ENCODE measurements at places on chromosomes 13 and 19.

DNA sequence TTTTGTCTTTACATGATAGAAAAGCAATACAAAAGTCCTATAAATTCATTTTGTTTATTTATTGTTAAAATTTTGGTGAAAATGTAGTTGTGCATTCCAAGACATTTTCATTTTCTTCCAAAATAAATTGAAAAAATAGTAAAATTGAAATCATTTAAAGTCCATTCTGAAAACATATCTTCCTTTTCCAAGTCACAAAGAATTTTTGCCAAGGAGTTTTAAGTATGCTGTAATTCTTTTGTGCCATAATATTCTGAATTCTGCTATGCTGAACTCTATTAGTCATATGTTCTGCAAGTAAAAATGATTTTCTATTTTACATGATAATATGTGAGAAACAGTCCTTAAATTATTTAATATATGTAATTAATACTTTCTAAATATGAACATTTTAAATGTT lies 879.6 kb upstream of the SLC10A2 start:
- DNase-seq: no peak

DNA sequence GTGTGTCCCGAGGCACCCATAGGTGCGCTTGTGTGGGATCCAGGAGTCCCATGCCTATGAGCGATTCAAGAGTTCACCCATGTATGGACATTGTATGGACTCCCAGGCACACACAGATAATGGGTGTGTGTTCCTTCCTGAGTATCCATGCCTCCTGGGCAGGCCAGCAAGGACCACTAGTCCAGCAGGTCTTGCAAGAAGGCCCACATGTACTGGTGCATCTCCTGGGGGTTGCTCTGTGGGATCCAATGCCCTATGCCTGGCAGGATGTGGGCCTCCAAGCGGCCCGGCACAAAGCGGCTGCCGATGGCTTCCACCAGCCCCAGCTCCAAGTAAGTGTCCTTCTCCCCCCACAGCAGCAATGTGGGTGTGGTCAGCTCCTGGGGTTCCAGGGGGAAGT lies 5.0 kb downstream of the EPHX3 start:
- DNase-seq: no peak

DNA sequence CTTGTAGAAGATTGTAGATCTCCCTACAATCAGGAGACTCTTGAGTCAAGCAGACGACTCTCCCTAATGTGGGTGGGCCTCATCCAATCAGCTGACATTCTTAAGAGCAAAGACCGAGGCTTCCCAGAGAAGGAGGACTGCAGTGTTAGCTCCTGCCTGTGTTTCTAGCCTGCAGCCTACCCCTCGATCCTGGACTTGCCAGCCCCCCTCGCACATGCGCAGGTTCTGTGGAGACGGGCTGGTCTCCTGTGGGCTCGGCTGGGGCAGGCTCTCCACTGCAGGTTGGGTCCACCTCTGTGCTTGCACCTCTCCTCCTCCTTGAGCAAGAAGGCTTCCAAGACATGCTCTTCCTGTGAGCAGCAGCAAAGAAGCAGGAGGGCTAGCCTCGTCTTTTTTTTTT lies 185.2 kb upstream of the SOX1 start:
- DNase-seq: no peak

GRCh38 chr19:40081411-40081810 lies 9.3 kb downstream of the ZNF780A start:
- peak; percentile 67 for DNase-seq

- no peak for DNase-seq
Measured at GRCh38 chr13:43861863-43862262, 17.7 kb downstream of the CCDC122 start.

DNA sequence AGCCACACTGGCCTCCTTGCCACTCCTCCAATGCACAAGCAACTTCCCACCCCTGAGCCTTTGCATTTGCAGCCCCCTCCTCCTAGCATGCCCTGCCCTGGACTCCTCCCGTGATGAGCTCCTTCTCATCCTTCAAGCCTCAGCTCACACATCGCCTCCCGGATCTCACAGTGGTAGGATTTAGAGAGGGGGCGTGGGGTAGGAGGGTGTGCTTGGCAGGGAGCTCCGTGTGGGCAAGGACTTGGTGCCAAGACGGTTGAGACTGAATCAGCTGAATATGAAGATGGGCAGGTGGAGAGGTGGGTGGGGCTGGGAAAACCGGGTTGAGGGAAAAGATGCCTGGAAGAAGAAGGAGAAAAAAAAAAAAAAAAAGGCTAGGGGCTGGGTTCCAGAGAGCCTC lies 48.4 kb upstream of the ZNRF4 start:
- no peak for DNase-seq

DNA sequence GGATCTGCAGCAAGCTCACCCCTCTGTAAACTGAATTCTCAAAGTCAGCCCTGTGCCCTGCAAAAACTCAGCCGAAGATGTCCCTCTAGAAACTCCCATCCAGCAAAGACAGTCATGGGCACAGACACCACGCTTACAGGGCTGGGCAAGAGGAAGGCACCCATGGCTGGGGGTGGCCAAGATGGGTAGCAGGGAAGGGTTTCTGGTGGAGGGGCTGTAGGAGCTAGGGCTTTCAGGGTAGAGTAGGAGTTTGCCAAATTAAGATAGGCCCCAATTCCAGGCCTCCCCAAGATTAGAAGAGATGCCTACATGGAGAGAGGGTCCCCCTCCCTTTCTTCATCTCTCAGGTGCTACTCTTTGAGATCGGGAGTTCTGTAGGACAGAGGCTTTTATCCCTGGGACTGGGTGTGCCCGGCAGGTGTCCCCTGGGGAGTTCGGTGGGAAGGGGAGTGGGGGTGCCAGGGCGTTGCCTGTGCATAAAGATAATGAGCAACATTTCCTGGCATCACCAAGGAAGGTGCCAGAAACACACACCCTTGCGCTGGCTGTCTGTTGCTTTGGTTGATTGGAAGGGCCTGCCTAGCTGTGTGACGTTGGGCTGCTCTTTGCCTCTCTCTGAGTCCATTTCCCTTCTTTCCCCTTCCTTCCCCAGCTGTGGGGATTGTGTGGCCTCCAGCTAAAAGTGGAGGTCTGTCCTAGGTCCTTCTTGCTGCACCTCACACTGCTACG lies 9.4 kb downstream of the NRTN start:
- no peak for DNase-seq

DNA sequence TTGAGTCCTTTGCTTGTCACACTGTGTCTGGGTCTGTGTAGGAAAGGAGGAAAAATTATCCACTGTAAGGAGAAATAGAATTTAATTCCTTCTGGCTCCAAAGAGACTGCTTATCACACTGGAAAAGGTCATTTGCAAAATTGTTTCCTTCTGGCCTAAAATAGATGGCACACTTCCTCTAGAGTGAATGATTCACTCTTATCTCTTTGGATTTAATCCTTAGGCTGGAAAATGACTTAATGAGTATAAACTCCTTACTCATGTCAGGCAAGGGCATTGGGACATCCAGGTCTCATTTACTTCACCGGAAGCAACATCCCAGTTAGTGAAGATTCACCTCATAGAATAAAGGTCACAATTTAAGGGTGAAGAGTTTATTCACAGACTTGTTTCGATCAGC lies 293.6 kb downstream of the OXGR1 start:
- no peak for DNase-seq

DNA sequence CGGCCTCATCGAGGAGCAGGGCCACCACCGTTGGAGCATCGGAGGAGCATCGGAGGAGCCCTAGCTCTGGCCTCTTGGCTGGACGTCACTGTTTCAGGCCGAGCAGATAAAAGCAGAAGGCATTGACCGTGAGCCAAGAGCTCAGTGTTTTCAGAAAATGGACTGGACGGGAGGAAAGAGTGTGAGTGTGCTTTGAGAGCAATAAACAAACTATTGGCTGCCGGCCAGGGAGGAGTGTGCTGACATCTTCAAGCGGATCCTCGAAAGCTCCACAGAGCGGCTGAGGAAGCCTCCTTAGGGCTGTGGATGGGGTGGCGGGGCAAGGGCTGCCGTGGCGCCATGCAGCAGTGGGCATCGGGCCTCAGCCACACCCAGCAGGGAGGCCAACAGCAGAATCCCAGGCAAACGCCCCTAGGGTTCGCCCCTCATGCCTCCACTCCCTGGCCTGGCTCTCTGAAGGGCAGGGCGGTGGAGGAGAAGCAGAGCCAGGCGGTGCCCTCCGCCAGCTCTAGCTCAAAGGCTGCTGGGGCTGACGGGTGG lies 41.8 kb downstream of the IRS2 start:
- no peak for DNase-seq

- no peak for DNase-seq
Measured at GRCh38 chr13:53241891-53242348, 213.3 kb downstream of the OLFM4 start.

GRCh38 chr19:55387736-55388497 lies 2.2 kb downstream of the RPL28 start:
- no peak for DNase-seq

DNA sequence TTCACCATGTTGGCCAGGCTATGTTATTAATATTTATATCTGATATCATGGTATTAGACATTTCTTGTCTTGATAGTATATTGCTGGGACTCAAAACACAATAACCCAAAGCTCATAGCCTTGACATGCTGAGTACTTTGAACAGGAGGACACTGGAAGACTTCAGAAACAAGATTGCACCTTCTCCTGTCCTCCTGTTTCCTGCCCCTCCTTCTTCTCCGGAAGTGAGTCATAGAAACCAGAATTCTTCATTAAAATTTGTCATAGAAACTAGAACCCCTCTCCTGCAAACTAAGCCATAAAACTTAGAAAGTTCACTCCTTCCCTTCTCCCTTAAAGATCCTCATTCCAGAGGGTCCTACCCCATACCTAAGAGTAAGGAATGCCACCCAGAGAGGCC lies 400.2 kb downstream of the SLITRK5 start:
- no peak for DNase-seq

GRCh38 chr13:37618554-37618953 lies 20.0 kb upstream of the POSTN start:
- no peak for DNase-seq

DNA sequence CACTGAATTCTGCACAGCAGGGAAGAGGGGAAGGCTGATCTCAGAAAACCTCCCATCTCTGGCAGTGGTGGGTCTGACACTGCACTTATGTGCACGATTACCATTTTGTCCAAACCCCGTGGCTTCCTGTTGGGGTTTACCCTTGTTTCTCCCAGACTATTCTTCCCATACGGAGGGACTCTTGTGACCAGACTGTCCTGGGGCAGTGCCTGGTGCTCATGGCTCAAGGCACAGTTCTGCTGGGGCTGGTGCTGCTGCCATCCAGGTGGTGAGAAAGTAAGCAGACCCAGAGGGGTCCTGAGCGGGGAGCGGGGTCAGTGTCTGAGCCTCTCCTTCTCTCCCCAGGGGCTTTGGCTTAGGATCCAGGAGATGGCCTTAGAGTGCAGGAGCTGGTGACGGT lies 5.1 kb upstream of the SIGLEC9 start:
- DNase-seq: peak; percentile 86

- no peak for DNase-seq
Measured at GRCh38 chr13:92849381-92849780, 377.2 kb upstream of the GPC6 start.

- DNase-seq: peak; percentile 80
Measured at GRCh38 chr13:50810998-50811397, 32.5 kb downstream of the DLEU7 start.

DNA sequence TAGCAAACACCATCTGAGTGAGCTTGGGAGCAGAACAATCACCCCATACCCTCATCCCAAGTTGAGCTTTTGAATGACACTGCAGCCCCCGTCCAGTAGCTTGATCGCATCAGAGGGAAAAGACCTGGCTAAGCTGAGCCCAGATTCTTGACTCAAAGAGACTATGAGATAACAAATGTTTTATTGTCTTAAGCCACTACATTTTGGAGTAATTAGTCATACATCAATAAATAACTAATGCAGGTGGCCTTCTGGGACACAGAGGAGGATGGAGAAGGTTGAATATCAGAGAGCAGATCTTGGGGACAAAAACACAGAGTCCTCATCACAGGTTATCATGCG lies 24.6 kb upstream of the IGSF23 start:
- no peak for DNase-seq

GRCh38 chr13:30744681-30745077 lies 9.3 kb downstream of the ALOX5AP start:
- DNase-seq: no peak

- DNase-seq: no peak
Measured at GRCh38 chr13:66477816-66478215, 752.3 kb downstream of the PCDH9 start.

DNA sequence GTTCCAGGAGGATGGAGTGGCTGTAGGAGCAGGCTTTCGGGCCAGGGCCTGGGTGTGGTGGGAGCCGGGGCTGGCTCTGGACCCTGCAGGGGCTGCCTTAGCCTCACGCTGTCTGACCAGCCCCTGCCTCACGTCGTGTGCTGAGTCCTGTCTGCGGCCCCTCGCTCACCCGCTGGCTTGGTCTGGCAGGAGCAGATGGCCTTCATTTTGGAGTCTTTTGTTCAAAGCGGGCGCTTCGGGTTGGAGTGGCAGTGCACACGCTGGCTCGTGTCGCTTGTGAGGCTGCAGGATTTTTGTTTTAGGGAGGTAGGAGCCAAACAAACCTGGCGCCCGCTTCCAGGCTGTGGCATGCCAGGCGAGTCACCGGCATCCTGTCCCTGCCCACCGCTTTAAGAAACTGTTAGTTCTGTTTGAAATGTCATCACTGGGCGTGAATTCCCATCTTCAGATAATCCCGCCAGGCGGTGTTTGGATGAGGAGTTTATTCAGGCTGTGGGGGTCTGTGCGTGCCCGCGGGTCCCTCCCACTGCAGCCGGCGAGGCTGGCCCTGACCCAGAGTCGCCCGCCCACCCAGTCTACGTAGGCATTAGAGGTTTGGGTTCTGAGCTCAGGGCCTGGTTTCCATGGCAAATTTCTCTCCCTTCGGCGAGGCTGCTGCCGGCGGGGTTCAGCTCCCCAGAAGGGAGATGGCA lies 89.8 kb downstream of the KDM4B start:
- no peak for DNase-seq

DNA sequence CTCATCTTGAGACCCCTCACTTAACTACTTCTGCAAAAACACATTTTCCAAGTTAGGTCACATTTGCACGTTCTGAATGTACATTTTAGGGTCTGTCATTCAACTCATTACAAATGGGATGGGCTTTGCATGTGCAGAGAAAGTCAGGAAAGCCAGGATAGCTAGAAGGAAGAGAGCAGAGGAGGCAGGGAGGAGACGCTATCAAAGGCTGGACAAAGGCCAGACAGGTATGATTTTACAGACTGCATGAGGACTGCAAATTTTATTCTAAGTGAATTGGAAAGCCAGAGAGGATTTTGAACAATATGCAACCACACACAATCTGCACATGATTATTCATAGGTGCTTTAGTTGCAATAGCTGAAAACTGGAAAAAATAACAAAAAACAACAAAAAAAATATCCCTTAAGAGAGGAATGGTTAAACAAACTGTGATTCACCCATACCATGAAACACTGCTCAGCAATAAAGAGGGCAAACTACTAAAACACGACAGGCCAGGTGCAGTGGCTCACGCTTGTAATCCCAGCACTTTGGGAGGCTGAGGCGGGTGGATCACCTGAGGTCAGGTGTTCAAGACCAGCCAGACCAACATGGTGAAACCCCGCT lies 21.1 kb downstream of the SYDE1 start:
- DNase-seq: no peak

- peak; percentile 74 for DNase-seq
Measured at GRCh38 chr19:13102666-13103580, at the start of gene LYL1. LYL1 (minus strand) TSS chr19:13102858; CDS start chr19:13101171, 1,687 bp downstream.

GRCh38 chr13:41274881-41275280 lies 11.5 kb upstream of the MTRF1 start:
- DNase-seq: no peak
